ENCODE measurements at places on chromosomes 7 and 10. TPM values are rescaled to one million over a fixed set of nuclear protein-coding genes. Genes with fewer than 3 reads are reported as not detected.
A peak's percentile ranks its signal among the peaks of the same experiment; 100 is the strongest.

DNA sequence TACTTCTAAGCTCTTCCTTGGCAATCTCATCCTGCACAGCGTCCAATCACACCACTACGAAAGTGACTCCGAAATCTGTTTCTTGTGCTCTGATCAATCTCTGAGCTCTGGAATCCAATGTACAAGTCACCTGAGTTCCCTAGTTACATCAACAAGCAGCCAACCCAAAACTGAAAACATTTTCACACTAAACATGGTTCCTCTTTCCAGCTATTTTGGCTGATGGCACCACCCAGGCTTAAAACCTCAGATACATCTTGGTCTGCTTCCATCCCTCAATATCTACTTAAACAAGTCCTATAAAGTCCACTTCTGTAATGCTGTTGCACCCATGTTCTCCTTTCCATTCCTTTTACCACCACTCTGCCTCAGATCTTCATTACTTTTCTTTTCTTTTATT, 3.6 kb downstream of the BLOC1S2 start:
- DNase-seq, result no peak

DNA sequence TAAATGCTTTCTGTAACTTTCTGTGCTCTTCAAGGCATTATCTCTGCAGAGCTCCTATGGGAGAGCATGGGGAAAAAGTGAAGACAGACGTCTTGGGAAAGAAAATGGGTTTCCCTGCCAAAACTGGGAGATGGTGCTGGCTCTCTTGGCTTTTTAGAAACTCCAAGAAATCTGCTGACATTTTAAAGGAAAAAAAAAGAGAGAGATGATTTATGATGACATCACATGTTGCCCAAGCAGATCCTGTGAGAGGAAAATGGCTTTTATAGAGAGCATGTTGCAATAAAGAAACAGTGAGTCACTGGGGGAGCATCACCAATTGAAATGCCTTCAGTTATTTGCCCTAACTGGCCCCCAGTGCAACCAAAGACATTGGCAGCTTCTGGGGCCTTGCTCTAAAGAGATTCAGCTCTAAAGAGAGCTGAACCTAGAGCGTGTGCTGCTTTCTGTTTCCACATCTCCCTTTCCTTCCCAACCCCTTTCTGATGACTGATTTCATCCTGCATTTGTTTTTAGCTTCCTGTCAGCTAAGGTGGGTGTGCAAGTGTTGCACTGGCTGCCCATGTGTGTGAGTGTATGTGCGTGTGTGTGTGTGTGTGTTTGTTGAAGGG, 37.7 kb downstream of the LRMDA start:
- no peak for DNase-seq

Gene CXCL12
- 164 TPM for total RNA-seq

GRCh38 chr10:182441-183201, 47.4 kb downstream of the ZMYND11 start:
- DNase-seq, result no peak

Gene SP4
- total RNA-seq, result 17.3 TPM

DNA sequence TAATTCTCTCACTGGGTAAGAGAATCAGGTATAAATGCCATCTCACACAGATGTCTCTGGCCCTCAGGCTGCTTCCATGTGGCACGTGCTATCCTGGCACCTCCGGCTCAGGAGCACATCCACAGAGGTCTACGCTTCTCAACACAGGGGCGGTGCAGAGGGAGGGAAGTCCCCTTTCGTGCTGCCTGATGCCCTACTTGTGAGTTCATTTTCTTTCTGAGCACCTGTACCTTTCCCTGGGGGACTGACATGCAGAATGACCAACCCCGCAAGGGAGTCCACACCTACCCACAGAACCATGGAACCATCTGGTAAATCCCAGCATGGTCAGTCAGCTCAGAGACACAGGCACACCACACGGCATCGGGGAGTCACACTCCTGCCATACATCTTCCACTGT, 99.0 kb upstream of the SAMD8 start:
- no peak for DNase-seq

- peak; percentile 72 for DNase-seq
These were observed 20.1 kb downstream of the TMEM168 start for GRCh38 chr7:112770051-112770450.

Gene RUFY2
- 31.1 TPM for total RNA-seq

Gene ATG9B
- not detected for total RNA-seq

Gene PVRIG
- 0.32 TPM for total RNA-seq

Gene COG5
- total RNA-seq, result 38.0 TPM
